Right cardiac atrium (tissue), 5 donors: ENCODE measurements at places on chromosomes 1 and 21.

- DNase-seq, result peak; percentile 9
These were observed 39.4 kb downstream of the COL18A1 start for GRCh38 chr21:45444385-45444784.

GRCh38 chr1:29948581-29948980, 712.3 kb downstream of the PTPRU start:
- no peak for DNase-seq

- peak; percentile 87 for DNase-seq
These were observed 18.5 kb downstream of the SERTAD4 start for GRCh38 chr1:210250998-210251679.

GRCh38 chr1:30537279-30537678, 186.1 kb downstream of the MATN1 start:
- DNase-seq, result no peak

DNA sequence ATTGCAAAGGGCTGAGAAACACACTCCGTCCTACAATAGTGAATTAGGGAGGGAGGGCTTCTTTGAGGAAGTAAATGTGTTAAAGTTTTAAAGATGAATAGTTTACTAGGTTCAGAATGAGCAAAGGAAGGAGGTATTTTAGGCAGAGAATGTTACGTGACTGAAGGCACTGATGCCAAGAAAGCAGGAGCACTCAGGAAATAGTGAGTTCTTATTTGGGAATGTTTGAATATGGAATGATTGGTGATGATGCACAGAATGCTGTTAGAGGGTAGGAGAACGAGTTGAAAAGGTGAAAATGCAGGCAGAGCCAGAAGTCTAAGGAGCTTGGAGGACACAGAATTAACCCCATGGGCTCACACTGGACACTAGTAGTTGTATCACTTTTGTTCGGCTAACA, 108.0 kb downstream of the NRIP1 start:
- DNase-seq, result no peak

GRCh38 chr1:157231846-157232525, 93.8 kb upstream of the ETV3 start:
- DNase-seq, result no peak

DNA sequence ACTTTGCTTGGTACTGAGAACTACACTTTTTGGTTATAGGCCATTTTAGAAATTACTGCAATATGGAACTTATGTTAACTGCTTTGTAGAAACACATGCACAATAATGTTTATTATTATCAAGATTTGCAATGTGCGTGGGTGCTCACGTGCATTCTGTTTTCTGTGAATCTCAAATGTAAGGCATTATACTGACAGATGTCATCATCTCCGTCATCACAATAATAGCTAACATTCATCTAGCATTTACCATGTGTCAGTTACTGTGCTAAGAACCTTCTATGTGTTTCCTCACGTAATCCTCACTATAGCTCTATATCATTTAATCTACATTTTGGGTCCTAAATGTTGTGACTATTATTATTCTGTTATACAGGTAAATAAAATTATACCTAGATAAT, 1214.8 kb upstream of the ADGRL4 start:
- DNase-seq, result no peak

DNA sequence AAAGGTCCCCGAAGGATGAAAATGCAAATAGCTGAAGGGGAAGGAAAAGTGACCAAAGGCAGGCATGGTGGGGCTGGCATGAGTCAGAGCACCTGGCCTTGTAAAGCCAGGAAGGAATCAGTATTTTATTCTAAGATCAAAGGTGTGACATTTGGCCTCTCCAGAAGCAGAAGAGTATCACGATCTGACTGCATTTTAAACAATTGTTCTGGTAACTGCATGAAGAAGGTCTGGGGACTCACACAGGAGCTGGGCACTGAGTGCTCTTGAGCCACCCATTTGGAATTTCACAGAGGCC, 23.2 kb downstream of the MAB21L3 start:
- DNase-seq, result no peak

- no peak for DNase-seq
These were observed 90.4 kb downstream of the RGS21 start for GRCh38 chr1:192407206-192407605.

GRCh38 chr1:147472966-147473732, 68.2 kb upstream of the BCL9 start:
- no peak for DNase-seq

DNA sequence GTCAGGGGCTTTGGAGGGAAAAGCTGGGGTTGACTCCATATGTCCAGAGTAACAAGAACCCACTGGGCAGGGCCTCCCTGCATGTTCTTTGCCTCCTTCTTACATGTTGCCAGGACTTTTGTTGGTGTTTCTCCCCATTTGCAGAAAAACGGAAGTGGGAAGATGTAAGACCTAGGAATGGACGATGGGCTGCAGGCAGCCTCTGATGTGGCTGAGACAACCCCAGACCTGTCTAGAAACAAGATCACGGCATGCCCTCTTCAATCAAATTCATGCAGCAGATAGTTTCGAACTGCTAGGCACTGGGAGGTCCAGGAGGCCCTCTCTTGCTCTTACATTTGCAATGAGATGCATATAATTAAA, 3.4 kb downstream of the FAM43B start:
- DNase-seq, result no peak

- DNase-seq, result no peak
These were observed 10.1 kb downstream of the NEK7 start for GRCh38 chr1:198166900-198167299.

DNA sequence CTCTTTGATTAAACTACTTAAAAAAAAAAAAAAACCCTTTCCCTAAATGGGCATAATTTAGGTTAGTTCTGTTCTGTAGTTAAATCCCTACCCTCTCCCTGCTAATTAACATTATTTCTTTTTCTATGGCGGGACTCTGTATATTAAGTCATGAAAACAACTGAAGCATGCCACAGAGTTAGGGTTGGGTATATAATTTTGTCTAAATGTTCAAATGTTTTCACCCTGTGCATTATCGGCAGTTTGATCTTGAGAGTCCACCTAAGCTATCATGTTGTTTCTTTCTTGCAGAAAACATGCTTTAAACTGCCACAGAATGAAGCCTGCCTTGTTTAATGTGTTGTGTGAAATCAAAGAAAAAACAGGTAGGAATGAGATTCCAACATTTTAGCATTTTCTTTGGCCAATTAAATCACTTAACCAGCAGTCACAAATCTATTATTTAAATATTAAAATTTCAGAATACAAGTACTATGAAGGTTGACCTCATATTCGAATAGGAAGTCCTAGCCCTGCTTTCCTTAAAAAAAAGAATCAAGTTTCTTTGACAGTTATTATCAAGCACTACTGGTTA, 4.0 kb downstream of the PBX1 start:
- no peak for DNase-seq

GRCh38 chr1:69246109-69246508, 321.6 kb upstream of the LRRC7 start:
- DNase-seq, result no peak

DNA sequence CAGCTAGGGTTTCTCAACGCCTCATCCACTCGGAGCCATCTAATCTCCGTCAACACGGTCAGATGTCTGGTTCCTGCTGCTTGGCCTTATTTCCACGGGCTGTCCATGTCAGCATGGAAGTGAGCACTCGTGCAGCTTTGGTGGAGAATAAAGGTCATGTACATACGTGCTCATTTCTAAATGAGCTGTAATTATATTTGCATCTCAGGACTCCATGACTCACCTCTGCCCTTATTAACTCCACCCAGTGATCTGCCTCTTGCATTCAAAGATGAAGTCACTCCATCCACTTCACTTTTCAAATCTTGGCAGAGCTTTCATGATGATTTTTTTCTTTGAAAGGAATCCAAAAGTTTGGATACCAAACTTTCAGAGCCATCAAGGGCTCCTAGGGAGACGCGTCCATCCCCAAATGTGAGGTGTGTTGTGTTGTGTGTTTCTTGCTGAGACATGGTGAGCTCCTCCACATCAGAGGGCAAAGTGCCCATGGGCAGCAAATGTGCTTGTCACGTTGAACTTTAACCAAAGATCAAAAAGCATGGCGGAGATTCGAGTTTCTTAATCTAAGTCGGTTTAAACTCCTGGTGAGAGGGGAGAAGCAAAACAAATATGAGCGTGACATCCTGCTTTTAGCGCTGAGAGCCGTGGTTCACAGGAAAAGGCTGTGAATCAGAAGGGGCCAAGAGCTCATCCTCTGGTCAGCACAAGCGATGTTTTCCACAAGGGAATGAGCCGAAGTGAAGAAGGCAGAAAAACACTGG, 68.6 kb upstream of the ERRFI1 start:
- no peak for DNase-seq
